Tibial artery (tissue), 4 donors: ENCODE measurements at places on chromosomes 3 and 15.
A peak's percentile ranks its signal among the peaks of the same experiment; 100 is the strongest.

- peak; percentile 43 for DNase-seq
These were observed 10.5 kb upstream of the PRKCD start for GRCh38 chr3:53150247-53151085.

- peak; percentile 78 for DNase-seq
These were observed at the start of gene MRAS for GRCh38 chr3:138347960-138348753. MRAS (plus strand) TSS chr3:138348579; CDS start chr3:138372884, 24,305 bp downstream.

DNA sequence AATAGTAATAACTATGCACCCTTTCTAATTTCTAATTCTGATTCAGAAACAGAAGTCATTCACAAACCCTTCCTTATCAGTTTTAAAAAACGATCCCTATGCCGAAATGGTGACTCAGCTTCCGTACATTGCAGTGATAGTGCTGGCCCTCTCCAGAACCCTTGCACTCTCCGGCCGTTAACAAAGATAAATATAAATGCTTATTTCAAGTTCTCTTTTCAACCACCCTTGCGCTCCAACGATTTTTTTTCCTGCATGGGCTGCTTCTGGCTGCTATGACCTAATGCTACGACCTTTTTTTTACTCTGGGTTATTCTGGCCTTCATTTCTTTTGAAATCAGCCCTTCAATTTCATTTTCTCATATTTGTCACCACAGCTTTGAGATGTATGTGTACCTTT is 646.2 kb downstream of the NTRK3 start:
- DNase-seq, result no peak

- peak; percentile 74 for DNase-seq
These were observed 455.3 kb upstream of the NR2F2 start for GRCh38 chr15:95875121-95875643.

GRCh38 chr15:84570164-84570735 is 30.6 kb upstream of the ZSCAN2 start:
- peak; percentile 80 for DNase-seq

DNA sequence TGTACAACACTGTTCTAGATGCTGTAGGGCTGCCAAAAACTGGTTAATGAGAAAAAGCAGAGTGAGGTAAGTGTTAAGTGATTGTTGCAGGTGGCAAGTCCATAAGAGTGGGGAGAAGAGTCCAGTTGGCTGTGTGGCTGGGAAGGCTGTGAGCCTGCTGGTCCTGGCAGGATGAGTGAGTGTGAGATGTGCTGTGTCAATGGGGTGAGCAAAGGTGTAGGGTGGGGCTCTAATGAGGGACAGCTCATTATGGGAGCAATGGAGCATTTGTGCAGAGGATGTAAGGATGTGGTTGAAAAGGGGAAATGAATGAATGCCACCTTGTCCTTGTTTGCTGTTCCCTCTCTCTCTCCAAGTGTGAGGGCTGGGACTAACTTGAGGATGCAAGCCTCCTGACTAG is 145.3 kb upstream of the ROPN1 start:
- no peak for DNase-seq

DNA sequence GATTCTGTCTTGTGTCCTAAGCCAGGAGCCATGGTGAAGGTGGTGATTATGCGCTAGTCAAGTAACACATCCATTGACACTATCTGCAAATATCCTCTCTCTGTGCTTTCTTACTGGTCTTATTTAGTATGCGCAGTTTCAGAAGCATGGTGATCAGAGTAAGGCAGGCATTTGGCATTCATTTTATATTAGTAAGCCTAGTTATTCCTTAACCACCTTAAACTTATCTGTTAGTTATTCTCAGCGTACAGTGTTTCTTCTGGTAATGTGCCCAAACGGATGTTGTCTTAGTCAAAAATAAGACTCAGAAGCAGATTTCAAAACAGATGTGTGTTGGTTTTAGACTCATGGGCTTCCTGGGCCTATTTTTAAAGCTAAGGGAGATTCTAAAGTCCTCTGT is 329.2 kb downstream of the GRM7 start:
- DNase-seq, result no peak

GRCh38 chr3:8843347-8843746 is 73.9 kb upstream of the OXTR start:
- no peak for DNase-seq

DNA sequence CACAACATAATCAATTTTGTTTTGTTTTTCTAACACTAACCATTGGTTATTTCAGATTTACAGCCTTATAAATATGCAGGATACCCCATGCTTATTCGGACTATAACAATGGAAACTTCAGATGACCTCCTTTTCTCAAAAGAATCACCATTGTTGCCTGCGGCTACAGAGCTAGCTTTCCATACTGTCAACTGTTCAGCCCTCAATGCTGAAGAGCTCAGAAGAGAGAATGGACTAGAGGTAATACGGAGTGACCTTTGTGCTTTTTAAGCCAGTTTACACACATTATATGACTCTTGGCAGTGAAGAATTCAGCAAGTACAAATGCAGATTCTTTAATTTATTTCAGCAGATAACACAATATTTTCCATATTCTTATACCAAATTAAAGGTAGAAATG is 81.8 kb downstream of the DNAJC13 start:
- no peak for DNase-seq

- DNase-seq, result no peak
These were observed 607 bp upstream of the IMP3 start for GRCh38 chr15:75640483-75641178.

GRCh38 chr15:40927873-40928806 is 1.0 kb upstream of the DLL4 start:
- no peak for DNase-seq

GRCh38 chr3:13088028-13089006 is 15.1 kb upstream of the IQSEC1 start:
- DNase-seq, result peak; percentile 41

GRCh38 chr15:78850941-78851755 is 21.5 kb upstream of the MORF4L1 start:
- DNase-seq, result no peak

DNA sequence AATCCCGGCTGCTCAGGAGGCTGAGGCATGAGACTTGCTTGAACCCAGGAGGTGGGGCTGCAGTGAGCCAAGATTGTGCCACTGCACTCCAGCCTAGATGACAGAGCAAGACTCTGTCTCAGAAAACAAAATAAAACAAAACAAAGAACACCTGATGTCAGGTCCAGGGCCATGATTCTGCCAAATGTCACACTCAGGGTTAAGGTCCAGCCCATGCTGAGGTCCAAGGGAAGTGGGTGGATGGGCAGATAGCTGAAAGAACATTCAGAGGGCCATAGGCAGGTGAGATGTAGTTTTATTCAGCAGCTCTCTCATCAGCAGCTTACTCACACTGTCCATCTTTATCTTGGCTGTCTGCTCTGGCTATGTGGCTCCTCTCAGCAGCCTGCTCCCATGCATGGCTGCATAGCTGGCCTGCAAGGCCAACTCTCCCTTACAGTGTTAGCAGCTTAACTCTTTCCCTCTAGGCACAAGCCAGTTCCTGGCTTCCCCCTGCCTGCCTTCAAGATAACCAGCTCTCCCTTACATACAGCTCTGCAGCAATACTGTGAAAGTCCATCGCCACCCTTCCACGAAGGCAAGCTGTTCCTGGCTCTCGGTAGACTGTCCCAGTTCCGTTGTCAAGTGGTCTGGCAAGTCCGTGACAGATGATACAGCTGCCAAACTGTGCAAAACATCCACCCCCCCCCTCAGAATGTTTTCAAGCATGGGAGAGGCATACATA is 62.4 kb upstream of the SIAH2 start:
- DNase-seq, result no peak

DNA sequence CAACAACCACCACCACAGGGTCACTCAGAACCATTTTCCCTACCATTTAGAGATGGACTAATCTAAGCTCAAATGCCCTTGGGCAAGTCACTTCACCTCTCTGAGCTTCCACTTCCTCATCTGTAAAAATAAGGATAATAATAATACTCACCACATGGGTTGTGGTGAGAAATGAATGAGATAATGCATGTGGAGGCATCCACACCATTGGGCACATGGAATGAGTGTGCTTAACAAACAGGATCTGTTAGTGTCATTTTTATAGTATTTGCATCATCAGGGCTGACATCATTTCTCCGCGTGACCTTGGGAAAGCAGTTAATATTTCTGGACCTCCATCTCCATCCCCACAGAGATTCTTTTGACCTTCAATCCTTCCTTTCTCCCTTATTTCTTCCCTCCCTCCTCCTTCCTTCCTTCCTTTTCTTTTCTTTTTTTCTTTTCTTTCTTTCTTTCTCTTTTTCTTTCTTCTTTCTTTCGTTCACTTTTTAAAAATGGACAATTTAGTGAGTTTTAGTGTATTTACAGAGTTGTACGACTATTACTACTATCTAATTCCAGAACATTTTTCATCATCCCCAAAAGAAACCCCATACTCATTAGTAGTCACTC is 7.7 kb upstream of the RFT1 start:
- DNase-seq, result no peak

DNA sequence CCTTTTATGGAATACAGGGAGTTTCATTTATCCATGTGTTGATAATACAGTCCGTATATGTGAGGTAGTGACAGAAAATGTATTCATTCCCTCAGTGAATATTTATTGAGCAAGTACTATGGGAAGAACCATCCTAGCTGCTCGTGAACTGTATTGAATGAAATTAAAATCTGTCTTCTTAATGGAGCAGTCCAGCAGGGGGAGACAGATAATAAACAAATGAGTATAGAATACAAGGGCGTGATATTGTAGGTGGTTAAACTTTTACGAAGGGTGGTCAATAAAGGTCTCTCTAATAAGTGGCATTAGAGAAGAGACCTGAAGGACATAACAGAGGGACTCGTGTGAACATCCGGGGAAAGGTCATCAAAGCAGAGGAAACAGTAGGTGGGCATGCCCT is 62.7 kb upstream of the OSTN start:
- no peak for DNase-seq

DNA sequence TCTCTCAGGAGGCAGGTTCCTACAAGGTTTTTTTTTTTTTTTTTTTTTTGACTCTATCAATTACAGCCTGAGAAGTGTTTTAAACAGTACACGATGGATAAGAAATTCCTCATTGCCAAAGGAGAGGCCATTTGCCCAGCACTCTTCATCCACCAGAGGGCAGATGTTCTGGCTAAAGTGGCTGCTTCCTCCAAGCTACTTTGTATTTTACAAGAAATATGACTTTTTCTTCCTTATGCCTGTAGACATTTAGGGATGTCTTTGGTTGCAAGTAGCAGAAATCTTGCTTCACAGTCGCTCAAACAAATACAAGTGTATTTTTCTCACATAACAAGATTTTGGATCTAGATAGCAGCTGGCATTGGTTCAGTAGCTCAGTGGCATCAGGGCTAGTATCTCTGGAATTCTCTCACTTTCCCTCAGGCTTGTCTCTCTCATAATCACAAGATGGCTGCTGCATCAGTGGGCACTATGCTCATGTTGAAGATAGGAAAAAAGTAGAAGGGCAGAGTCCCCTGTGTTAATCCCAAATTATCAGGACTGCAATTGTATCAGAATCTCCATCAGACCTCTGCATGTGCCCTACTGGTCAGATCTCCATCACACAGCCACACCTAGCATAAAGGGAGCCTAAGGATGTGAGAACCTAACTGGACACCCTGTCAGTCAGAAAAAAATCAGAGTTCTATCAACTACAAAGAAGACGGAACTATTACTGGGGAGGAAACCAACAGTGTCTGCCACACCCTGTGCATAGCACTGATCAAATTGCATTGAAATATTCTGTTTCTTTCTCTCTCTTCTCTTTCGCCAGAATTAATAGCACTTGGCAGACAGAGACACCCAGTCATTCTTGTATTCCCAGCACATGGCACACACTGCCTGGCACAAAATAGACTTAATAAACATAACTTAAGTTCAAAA is 138.9 kb upstream of the COL8A1 start:
- peak; percentile 35 for DNase-seq

DNA sequence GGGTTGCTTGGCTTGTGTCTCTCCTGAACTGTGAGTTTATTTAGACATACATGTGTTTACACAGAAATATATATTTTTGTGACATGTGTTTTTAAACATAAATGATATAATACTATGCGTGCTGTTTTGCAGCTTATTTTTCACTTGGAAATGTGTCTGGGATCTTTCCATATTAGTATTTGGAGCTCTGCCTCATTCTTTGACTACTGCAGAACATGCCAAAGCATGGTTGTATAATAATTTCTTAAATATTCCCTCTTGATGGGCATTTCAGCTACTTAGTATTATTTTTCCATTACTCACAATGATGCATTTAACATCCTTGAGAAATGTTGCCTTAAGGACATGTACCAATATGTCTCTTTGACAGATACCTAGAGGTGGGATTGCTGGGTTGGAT is 19.5 kb downstream of the ANAPC13 start:
- no peak for DNase-seq

- DNase-seq, result no peak
These were observed 34.4 kb downstream of the SLCO3A1 start for GRCh38 chr15:91887921-91888373.

- DNase-seq, result no peak
These were observed 24.6 kb downstream of the GORASP1 start for GRCh38 chr3:39082666-39083313.

DNA sequence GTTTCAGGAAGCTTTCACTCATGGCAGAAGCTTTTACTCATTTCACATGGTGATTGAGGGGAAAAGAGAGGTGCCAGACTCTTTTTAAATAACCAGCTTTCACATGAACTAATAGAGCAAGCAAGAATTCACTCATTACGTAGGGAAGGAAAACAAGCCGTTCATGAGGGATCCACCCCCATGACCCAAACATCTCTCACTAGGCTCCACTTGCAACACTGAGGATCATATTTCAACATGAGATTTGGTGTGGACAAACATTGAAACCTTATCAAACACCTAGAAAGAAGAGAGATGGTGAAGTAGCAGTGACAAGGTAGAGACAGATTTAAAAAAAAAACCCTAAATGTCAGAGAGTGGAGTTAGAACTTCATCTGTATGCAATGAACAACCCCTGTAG is 408.6 kb upstream of the PDZRN3 start:
- DNase-seq, result no peak

GRCh38 chr3:162865466-162865865 is 1368.9 kb downstream of the OTOL1 start:
- DNase-seq, result no peak

- peak; percentile 58 for DNase-seq
These were observed 47.1 kb downstream of the TFG start for GRCh38 chr3:100756441-100756840.

DNA sequence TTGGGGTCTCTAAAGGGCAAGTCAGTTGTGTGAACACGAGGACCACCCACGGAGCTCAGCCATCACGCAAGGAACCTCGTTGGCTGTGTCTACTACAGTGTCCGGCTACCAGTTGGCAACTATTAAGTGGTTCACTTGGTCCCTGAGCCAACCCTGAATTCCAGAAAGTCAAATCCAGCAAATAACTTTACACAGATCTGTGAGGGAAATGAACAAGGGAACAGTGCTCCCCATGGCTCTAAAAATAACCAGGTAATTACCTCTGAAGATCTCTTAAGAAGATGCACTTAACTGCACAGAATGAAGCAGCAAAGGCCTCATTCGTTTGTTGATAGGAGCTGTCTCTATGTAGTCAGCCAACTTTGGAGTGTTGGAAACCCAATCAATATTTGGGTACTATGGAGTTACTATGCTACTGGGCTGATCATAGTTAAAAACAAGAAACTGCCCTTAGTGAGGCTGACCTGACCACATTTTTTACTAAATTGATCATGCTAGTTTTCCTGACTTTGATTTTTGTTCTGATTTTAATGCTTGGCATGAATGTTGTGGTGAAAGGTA is 219.1 kb upstream of the LRIG1 start:
- DNase-seq, result no peak

- no peak for DNase-seq
These were observed 48.6 kb downstream of the CHST2 start for GRCh38 chr3:143167969-143168854.

GRCh38 chr3:54538346-54538745 is 389.5 kb downstream of the LRTM1 start:
- DNase-seq, result no peak
